ENCODE measurements at places on chromosomes 13 and 19. TPM values are rescaled to one million over a fixed set of nuclear protein-coding genes. Genes with fewer than 3 reads are reported as not detected.

Gene SIGLEC5
- not detected for total RNA-seq

DNA sequence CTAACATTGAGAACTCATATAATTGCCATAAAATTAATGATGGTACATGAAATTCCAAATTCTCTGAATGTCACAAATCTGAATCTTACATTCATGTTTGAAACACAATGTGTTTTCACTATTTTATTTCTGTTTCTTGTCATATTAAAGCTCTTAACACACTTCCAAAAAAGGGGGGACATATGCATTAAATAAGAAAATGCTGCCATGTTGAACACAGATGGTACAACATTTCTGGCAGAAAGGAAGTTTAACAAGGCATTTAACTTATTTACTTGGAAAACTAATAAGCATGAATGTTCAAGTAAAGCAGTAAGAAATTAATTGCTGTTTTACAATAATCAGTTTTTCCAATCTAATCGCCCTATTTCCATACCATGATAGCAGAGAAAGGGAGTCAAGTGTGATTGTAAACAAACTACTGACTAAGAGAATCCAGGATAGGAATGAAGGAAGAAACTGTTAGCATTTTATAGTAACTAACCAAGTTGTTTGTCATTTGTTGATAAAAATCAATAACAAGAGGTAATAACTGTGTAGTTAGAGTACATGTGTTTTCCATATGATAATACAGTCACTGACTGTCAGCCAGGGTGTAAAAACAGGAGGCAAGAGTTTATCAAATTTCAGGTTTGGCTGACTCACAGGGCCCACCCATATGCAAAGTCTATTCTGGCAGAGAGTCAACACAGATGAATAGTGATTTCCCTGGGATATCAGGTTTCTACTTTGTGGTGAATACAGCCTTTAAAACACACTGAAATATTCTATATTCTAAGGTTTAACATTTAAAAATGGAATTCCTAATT is 5.7 kb upstream of the FOXO1 start:
- no peaks in the 10 kb centered on the region for H3K27me3 ChIP-seq
- H3K4me1 ChIP-seq, result peaks cover 15% of the 10 kb centered on the region
- no peaks in the 10 kb centered on the region for H3K36me3 ChIP-seq
- H3K4me3 ChIP-seq, result no peak overlapping the region

GRCh38 chr13:103394618-103395017 is 328.4 kb upstream of the SLC10A2 start:
- H3K27ac ChIP-seq, result no peak overlapping the region
- peaks cover 24% of the 10 kb centered on the region for H3K27me3 ChIP-seq
- no peak overlapping the region for H3K4me3 ChIP-seq

- H3K27me3 ChIP-seq, result no peaks in the 10 kb centered on the region
- no peaks in the 10 kb centered on the region for H3K36me3 ChIP-seq
- H3K4me1 ChIP-seq, result no peaks in the 10 kb centered on the region
- H3K27ac ChIP-seq, result no peak overlapping the region
These were observed 35.7 kb upstream of the FAM216B start for GRCh38 chr13:42745655-42746054.
